ENCODE measurements at places on chromosomes 1 and 21.

GRCh38 chr1:236990052-236990445 lies 14.2 kb downstream of the MT1HL1 start:
- DNase-seq: no peak

GRCh38 chr1:180633057-180634056 lies 1.5 kb downstream of the XPR1 start:
- DNase-seq: peak; percentile 12

- no peak for DNase-seq
Observed at GRCh38 chr1:39427912-39428311, 63.5 kb upstream of the BMP8A start.

DNA sequence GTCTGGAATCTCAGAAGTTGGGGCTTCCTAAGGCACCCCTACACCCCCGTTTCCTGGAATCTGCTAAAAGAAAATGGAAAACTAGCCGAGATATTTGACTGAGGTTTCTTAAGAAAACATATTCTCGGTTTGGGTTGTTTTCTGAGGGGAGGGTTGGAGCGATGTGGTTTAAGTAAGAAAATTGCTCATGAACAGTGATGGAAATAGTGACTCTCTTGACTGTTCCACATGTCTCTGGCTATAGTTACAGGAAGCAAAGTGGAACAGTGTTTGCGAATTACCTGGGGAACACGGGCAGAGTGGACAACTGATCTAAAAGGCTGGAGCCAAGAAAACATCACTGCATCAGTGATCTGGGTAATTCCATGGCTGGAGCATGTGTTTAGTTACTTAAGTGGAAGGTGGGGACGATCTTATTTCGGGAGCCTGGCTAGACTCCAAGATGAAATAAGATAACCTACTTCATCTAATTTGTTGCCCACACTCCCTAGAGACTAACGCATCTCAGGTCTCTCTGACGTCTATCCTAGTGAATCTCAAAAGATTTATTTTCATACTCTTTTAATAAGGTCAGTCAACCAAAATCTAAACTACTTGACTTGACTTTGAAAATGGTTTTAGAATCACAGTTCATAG lies 92.4 kb downstream of the KCNJ15 start:
- peak; percentile 36 for DNase-seq

- no peak for DNase-seq
Observed at GRCh38 chr1:72122099-72122880, 160.0 kb downstream of the NEGR1 start.

- DNase-seq: no peak
Observed at GRCh38 chr21:43864962-43865539, at the start of gene AGPAT3. Gene AGPAT3, plus strand, starts transcription at chr21:43865223. Its CDS starts 94,459 bp downstream, at chr21:43959682.

- peak; percentile 15 for DNase-seq
Observed at GRCh38 chr1:164510435-164510834, 48.5 kb upstream of the PBX1 start.

- no peak for DNase-seq
Observed at GRCh38 chr1:56256153-56257000, 323.0 kb downstream of the PLPP3 start.

GRCh38 chr1:212260557-212261355 lies 24.5 kb upstream of the PPP2R5A start:
- no peak for DNase-seq
